Activated effector memory CD4-positive, alpha-beta T cell treated with anti-CD3 and anti-CD28 coated beads, Interleukin-2, amount 50 U/mL, for 16 hours (primary cell): ENCODE measurements at places on chromosomes 2 and 18.

DNA sequence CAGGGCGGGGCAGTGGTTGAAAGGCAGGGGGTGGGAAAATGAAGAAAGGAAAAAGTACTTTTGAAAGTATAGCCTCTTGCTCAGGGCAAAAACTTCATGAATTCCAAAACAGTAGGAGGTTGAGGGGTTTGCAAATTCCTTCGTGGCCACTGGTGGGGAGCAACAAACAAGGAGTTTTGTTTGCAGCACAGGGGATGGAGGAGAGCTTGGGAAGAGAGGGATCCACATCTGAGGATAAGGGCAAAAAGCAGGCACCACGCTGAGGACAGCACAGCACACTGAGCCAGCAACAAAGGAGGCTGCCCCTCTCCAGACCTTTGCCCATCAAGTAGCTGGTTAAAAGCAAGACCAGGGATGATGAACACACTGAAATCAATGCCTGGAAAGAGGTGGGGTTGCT is 148.9 kb downstream of the TCF4 start:
- DNase-seq = no peak

- peak; percentile 65 for DNase-seq
These were observed 487.2 kb upstream of the GCFC2 start for GRCh38 chr2:76197842-76198448.

DNA sequence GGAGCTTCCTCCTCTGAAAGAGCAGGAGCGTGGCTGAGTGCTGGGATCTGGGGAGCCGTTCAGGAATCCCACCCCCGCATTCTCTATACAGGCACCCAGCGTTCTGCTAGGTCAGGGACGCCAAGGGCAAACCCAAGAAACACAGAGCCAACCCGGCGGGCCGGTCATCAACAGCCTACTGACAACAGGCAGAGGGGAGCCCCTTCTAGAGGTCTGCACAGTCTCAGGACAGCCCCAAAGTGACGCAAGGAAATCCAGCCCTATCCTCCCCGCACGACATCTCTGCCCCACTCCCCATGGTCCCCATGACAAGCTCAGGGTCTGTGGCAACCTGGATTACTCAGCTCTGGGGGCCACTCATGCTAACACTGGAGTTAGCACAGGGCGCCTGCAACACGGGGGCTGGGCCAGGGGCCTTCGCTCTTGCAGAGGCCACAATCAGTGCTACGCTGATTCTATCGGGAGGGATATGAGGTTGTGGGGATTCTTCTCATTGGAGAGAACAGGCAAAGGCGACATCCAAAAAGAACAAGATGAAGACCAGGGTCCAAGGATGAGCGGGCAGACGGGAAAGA is 81.6 kb downstream of the PXDN start:
- DNase-seq = peak; percentile 30

- DNase-seq = no peak
These were observed 121.5 kb upstream of the SP3 start for GRCh38 chr2:174086708-174087107.

GRCh38 chr2:163768881-163769695 is 33.3 kb upstream of the FIGN start:
- DNase-seq = no peak

DNA sequence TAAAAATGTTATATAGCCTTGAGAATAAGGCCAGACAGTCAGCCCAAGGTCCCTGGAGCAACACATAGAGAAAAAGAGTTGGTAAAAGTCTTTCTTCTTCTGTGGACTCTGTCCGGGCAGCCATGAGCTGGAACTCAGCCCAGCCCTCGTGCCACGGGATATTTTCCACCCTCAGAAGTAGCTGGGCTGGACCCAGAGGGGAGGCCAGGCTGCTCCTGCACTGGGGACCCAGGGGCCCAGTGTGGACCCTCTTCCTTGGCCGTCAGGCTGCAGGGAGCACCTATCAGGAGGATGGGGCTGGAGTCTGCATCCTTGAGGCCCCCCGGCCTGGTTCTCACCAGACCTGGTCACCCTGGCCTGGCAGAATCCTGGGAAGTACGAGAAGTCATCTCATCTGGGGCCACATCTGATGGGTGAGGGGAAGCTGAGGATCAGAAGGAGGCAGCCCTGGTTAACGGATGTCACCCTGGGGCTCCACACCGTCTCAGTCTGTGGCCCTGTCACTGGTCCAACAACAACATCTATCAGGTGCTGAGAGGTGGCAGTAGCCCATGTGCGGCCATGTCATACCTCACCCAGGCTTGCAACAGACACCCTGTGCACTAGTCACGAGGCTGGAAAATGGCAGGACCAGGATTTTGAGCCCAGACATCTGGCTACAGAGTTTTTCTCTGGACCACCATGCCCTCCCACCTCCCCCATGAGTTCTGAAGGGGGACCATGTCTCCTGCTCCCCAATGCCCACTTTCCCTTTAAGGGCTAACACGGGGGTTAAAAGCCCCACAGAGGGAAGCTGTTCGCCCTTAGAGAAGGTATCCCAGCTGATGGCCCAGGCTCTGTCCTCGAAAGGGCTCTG is 33.0 kb downstream of the SDC1 start:
- DNase-seq = no peak

DNA sequence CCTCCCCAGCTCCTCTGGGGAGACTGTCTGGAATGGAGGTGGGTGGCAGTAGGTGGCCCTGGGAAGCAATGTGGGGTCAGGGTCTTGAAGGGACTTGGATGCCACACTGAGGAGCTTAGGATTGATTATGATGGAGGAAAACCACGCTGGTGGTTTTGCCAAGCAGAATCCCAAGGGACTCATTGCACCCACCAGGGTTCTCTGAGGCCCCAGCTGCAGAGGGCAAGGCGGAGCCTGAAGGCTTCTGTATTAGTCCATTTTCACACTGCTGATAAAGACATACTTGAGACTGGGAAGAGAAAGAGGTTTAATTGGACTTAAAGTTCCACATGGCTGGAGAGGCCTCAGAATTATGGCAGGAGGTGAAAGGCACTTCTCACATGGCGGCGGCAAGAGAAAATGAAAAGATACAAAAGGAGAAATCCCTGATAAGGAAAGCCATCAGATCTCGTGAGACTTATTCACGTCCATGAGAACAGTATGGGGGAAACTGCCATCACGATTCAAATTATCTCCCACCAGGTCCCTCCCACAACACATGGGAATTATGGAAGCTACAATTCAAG is 87.2 kb upstream of the YWHAQ start:
- no peak for DNase-seq

- no peak for DNase-seq
These were observed 49.0 kb downstream of the VSNL1 start for GRCh38 chr2:17589406-17590035.

DNA sequence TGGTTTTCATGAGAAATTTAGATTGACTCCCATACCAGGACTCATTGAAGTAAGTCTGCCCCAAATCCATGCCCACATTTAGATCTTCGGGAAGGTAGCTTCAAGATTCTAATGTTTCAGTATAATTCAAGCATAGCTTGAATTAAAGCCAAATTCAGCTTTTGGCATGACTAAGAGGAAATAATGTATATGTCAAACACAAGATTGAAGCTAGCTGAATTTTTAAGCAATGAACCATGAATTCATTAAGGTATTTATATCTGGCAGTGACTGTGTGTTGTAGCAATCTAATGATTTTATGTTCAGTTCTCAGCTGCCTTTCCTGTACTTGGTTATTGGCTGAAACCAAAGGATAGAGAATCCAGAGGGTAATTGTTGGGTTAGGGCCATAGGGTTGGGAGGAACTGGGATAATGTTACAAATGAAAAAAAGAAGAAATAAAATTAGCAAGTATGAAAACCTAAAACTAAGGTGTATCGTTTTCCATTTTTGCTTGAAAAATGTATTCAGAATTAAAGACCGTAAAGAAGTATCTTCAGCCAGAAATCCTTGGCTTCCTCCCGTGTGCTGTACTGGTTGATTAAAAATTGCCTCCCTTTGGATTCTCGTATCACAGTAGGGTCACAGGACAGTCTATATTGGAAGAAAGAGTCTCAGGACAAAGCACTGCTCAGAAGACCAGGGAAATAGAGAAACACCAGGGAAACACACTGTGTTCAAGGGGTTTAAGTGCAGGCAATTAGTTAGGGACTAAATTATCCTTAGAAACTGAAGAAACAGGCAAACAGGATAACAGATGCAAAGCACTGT is 119.0 kb upstream of the FN1 start:
- DNase-seq = no peak

DNA sequence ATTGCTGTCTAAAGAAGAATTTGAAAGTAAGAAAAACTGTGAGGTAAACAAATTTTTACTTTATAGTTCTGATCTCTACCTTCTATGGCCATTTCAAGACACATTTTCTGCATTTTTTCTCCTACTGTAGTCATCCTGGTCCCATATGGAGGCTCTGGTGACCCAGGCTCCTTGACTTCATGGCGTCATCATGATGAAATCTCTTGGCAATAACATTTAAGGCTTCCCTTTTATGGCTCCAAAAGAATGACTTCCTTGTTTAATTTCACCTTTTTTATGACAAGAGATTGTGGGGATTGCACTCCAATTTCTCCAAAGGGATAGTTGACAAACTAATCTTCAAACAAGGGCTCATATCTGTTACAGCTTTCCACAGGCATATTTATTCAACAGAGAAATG is 143.0 kb upstream of the SCN7A start:
- no peak for DNase-seq

DNA sequence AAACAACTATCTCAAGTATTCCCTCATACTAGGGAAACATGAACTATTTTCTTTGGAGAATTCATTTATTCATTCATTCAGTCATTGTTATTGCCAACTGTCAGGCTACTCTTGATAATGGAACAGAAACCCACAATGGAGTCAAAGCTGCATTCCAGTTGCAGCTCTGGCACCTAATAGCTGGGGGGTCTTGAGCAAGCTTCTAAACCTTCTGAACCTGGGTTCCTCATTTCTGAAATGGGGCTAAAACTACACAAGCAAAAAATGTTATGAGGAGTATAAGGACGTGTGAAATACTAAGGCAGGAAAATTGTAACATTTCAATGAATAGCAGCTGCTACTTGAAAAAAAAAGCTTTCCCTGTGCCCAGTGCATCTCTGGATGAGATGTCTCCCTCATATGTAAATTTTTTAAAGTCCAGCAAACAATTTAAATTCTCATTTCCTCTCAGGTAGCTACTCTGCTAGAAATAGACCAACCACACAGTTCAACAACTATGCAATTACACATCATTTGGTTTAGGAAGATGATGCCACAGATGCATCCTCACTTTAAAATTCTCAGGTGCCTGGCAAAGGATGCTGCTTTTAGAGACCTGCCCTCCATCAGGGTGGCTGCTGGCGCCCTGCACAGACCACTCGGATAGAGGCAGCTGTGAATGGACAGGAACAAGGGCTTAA is 38.5 kb downstream of the SPRED2 start:
- DNase-seq = no peak

DNA sequence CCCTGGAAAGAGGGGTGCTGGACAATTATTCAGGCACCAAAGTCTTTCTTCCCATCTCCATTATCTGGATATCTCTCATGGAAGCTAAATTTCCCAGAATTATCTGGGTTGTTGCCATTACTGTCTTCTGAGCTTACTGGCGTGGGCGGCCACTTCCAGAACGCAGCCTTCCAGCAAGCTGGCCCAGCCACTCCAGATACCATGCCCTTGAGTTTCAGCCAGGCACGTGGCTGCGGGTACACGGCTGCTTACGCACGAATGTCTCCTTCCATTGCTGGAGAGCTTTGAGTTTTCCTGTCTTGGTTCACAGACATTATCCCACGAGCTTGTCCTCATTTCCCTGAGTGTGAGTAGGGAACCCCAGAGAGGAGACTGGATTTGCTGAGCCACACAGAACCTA is 32.7 kb downstream of the CELF4 start:
- no peak for DNase-seq

GRCh38 chr2:118850168-118850900 is 2.9 kb upstream of the EN1 start:
- no peak for DNase-seq

DNA sequence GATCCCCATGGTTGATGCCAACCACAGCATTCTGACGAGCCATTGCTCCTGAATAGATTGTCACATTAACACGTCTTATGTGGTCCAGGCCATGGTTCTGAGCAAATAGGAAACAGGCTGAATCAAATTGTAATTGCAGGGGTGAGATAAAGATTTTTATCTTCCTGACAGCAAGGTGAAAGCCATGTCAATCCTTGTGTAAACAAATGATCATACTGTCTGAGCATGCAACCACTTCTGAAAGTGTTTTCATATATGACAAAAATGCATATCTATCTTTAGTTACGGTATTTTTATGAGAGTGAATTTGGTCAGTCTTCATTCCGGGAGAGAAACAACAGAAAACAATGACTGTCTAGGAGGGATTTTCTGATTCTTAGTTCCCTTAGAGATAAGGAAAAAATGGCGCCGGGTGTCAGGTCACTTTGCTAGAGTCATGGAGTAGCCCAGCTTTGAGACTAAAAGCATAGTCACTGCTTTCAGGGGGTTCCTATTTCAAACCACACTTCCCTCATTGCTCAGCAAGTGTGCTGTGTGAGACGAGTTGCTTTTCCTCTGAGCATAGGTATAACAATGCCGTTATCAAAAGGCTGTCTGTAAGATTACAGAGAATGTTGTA is 958.9 kb downstream of the DCDC2C start:
- DNase-seq = no peak

- DNase-seq = no peak
These were observed 117.4 kb downstream of the SPOPL start for GRCh38 chr2:138618971-138619370.

GRCh38 chr2:60559880-60560279 is 6.4 kb upstream of the BCL11A start:
- no peak for DNase-seq

DNA sequence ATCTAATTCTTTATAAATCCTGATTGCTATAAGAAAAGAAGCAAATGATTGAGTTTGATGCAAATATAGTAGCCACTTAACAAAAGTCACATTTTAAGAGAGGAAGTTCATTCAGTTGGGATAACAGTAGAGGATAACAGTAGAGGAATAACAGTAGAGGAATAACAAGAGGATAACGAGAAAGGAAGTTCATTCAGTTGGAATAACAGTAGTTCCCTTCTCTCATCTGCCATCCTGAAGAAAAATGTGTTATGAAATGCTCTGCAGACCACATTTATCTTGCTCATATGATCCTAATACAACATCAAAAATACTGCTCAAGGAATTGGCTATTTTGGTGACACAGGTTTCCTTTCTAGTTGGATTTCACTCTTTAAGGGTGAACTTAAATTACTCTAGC is 105.3 kb upstream of the UNC80 start:
- DNase-seq = no peak

- DNase-seq = no peak
These were observed 50.3 kb upstream of the APCDD1 start for GRCh38 chr18:10404168-10404567.
